ENCODE measurements at places on chromosomes 7 and 10. TPM values are rescaled to one million over a fixed set of nuclear protein-coding genes. Genes with fewer than 3 reads are reported as not detected.

- DNase-seq, result no peak
Measured at GRCh38 chr10:116183733-116184511, 89.1 kb downstream of the GFRA1 start.

DNA sequence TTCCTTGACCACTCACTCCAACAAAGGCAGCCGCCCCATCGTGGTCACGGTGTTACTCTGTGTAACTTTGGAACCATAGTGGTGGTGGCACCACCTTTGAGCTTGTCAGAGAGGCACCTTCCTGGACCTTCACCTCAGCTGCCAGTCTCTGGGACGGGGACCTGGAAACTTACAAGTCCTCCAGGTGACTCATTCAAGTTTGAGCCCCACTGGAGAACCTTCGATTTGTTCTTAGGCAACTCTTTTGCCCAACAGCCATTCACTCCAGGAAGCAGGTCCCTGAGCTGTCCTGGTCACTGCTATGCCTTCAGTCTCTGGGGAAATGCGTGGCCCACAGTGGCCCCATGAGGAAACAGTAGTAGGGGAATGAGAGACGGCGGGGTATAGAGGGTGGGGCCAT, 17.2 kb downstream of the STX1A start:
- DNase-seq, result no peak

- no peak for DNase-seq
Measured at GRCh38 chr7:17234030-17234397, 64.4 kb upstream of the AHR start.

- DNase-seq, result no peak
Measured at GRCh38 chr7:25171071-25171470, 46.0 kb upstream of the CYCS start.

DNA sequence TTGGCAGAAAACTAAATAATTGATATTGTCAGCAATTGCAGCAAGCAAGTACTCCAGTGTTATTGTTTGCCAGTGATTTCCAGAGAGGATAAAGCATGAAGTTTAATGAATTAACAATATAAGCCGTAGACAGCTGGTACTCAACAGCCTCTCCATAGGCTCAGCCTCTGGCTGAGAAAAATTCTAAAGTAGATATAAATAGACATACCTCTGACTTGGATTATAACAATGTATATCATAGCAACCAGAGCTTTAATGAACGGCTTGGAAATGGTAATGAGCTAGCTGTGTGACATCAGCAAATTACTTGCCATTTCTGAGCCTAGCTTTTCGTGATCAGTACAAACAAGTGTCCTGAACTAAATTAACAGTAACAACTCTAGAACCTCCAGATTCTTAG, 1055.4 kb upstream of the AUTS2 start:
- DNase-seq, result no peak

PDE1C gene
- total RNA-seq, result 198 TPM

GRCh38 chr7:116150588-116150987, 59.8 kb upstream of the TES start:
- DNase-seq, result no peak

PNLIPRP1 gene
- not detected for total RNA-seq

- DNase-seq, result no peak
Measured at GRCh38 chr10:43773736-43774135, 125.1 kb upstream of the ZNF32 start.

DNA sequence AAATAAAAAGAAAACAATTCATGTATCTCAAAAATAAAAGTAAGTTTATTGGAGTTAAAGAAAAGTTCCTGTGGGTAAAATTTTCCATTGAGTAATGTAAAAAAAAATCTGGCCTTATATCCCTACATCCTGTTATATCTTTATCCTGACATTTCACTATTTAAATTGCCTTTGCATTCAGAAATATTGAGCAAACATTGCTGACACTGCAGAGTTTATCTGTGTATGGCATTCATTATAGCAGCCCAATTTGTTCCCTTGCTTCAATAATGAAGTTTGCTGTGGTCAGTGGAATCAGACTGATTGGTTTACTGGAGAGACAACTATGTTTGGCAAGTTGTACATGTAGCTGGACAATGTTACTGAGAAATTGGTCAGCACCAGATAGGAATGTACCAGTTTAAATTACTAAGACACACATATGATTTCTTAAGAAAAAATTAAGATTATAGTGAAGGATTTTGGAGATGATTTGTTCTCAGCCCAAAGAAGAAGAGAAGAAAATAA, 271.7 kb downstream of the ANKRD7 start:
- no peak for DNase-seq

GRCh38 chr7:85426487-85426960, 239.7 kb upstream of the SEMA3D start:
- DNase-seq, result no peak

DNA sequence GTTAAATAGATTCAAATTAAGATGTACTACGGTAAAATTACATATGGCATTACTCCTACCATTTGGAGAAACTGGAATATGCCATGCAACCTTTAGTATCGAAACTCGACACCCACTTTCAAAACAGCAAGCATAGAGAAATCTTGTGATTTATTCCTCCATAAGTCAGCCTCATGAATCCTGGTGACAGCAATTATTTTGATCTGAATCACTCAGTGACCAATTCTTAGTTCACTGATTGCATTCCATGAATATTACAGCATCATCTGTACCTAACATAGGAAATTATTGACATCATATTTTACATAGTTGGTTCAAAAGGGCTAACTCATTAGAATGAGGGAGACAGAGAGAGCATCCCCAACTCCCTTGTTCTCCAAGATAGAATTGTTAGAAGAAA, 89.6 kb downstream of the CACNB2 start:
- no peak for DNase-seq

CTAGE4 gene
- 0.30 TPM for total RNA-seq

DNA sequence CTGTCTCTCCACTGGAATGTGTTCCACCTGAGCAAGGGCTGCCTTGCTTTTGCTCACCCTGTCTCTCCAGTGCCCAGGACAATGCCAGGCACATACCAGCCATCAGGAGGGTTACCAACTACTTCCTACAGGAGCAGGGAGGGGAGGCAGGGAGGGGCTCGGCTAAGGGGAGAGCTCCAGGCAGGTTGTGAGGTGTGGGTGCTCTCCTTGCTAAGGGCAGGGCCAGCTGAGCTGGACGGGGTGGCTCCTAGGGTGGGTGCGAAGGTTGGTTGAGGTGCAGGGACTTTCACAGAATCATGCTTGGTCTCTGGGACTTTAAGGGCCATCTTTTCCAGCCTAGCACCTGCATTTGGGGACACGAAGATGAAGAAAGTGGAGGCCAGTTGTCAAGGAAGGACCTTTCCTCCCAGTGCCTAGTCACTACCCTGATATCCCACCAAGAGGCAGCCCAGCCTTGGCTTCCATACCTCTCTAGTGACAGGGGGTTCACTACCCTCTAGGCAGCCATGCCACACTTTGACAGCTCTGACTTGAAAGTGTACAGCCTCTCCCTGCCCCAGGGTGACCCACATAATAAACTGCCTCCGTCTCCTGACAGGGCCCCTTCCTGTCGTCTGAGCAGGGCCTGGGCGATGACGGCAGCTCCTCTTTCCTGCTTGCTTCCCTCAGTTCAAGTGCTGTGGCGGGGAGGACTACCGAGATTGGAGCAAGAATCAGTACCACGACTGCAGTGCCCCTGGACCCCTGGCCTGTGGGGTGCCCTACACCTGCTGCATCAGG, 46.5 kb downstream of the TSPAN15 start:
- no peak for DNase-seq

DNA sequence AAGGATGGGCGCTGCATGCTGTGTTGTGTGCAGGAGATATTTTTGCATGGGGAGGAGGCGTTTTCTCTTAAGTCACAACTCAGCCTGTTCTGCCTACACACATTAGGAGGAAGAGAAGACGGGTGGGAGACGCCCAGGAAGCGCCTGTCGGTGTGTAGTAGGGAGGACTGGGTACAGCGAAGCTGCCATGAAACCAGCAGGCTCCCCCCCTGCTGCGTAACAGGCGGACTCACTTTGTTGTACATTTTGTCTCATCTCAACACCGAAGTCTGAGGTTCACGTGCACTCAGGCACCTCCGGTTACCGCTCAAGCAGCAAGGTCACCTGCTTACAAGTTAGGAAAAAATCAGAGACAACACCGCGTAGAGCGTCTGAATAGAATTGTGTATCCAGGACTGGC, 56.3 kb downstream of the CRTAC1 start:
- DNase-seq, result no peak

- DNase-seq, result no peak
Measured at GRCh38 chr7:105084581-105084980, 70.6 kb downstream of the KMT2E start.

DNA sequence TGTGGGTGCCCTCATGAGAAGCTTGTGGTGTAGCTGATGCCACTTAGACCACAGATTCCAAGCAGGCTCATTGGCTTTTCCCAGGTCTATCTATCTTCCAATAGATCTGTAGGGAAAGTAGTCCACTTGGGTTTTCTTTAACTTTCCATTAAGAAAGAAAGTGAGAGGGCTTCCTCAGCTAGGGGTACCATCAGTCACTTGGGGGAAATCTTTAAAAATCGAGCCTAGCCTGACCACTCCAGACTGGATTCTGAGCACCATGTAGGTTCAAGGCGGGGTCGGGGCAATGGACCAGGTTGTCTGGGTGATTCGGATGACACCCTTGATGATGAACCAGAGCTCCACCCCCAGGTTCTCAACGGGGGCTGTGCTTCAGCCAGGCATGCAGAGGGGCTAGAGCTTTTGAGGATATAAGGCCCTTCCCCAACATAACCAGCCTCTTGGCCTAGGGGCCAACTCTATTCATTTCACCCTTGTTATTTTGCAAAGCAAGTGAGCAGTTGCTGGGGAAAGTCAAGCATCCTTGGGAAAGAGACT, 27.0 kb downstream of the ITPRIP start:
- DNase-seq, result no peak

DNA sequence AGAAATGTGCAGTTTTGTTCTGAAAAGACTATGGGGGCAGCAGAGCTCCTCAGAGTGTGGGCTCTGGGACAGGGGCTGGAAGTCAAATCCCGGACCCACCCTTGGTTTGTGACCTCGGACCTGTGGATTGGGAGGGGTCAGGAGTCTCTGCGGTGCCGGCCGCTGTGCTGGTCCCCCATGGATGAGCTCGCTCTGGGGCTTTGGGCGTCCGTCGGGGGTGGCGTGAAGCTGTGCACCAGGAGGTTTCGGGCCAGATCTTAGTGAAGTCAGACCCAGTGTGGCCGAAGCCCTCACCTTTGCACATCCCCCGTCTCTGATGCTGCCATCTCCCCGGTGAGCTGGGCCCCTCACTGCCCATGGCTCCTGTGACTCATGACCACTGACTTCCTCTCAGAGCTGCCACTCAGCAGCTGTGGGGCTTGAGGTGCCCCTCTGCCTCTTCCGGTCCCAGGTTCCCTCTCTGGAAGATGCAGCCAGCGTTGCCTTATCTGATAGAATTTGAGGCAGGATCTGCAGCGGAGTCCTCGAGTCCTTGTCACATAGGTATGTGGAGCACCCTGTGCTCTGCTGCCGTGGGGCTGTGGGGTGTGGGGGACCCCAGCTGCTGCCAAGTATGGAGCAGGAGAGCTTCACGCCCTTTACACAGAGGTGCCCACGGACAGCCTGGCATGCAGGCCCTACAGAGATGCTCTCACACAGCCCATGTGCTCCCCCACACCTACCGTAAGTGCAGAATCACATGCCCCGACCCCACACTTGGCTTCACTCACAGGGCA, 11.4 kb upstream of the SCART1 start:
- DNase-seq, result no peak

GRCh38 chr7:151003572-151003971, 12.8 kb downstream of the NOS3 start:
- peak; percentile 32 for DNase-seq

DNA sequence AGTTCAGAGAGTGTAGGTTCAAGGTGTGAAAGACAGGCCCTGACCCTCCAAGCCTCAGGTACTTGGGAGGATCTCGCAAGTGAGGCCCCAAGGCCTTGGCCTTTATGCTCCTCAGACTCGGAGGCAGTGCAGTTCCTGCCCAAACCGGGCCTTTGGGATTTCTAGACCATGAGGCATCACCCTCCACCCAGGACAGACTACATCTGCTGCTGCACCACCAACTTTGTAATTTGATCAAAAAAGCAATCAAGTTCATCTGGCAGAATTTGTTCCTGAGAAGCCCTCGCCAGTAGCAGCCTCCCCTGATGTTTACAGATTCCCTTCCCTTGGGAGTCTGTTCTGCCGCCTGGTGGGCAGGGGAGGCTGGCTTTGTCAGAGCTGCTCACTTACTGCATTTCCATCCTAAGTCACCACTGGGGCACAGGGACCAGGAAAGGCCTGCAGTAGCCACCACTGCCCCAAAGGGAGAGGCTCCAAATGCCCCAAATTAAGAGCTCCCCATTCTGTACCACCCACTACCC, 2.1 kb downstream of the CAMK2G start:
- DNase-seq, result no peak

DNA sequence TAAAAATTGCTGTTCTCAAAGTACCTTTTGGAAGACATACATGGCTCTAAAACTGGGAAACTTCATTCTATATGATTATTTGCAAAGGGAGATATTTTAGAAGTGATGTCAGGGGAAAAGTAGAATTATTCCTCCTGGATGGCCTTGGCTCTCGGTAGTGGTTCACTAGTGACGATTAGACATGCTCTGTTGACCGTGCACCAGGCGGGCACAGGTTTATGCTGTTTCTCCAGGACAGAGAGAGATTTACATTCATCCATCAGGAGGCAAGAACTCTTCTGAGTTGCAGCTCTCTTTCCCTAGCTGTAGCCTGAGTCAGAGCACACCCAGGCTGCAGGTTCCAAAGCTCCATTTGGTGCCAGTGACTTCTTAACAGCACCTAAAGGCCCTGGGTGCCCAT, 184.9 kb upstream of the WDR11 start:
- DNase-seq, result no peak

GRCh38 chr10:100913470-100913865, 705 bp downstream of the SLF2 start:
- no peak for DNase-seq

- DNase-seq, result no peak
Measured at GRCh38 chr7:17937506-17938120, 2.7 kb downstream of the SNX13 start.

DNA sequence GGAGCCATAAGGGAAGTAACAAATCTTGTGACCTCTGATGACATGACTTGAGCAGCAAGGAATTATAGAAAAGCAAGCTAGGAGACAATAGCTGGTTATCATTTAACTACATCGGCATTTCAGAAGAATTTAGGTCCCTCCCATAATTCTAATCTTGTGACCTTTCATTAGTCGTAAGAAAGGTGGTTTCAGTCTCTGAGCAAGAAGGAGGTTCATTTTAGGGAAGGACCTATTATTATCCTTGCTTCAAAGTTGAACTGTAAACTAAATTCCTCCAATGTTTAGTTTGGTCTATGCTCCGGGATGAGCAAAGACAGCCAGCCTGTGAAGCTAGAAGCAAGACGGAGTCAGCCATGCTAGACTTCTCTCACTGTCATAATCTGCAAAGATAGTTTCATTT, 159.6 kb downstream of the SLC16A9 start:
- DNase-seq, result no peak

CPN1 gene
- not detected for total RNA-seq

DNA sequence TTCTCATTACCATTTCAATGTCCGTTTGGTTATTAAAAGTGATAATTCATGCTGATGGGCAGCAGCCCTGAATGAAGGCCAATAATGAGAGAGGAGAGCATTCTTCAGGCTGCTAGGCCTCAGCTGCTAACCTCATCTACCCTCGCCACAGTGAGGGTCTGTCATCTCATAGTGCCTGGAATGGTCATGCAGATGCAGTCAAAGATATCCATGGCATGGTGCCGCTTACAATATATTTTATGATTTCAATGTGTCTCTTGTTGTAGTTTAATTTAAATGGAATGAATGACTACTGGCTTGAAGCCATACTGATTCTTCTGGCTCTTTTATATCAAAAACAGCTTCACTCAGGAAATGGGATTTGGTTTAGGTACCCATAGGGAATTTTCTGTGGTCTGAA, 126.9 kb downstream of the SLC16A9 start:
- DNase-seq, result no peak

Measured in Right ventricle myocardium inferior (tissue), 1 donor.